LNCaP clone FGC (cell line): ENCODE measurements at places on chromosomes 12 and 14.

DNA sequence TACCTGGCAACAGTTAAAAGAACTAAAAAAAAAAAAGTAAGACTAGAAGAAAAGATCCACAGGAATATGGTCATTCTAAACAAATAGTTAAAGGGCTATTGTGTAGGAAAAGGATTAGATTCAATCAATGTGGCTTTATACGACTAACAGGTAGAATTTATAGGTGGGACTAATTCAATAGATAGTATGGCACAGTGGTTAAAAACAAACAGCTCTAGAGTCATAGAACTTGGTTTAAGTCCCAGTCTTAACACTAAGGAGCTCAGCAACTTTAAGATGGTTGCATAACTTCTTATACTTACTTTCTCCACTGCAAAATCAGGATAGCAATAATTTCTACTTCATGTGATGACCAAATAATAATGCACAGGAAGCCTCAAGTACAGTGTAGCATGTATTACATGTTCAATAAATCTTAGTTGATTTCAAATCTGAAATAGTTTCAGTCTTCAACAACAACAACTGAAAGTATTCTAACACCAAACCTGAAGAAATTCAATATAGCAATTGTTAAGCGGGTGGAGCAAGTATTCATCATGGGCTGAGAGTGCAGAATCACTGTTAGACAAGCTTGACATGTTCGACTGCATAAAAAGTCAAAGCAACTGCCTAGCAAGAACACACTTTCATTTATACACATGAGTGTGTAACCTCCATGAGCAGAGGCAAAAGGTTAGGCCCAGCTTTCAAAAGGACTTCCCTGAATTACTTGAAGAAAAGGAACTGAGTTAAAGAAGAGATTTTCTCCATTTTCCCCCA, 50.4 kb downstream of the ITPR2 start:
- DNase-seq = no peak

DNA sequence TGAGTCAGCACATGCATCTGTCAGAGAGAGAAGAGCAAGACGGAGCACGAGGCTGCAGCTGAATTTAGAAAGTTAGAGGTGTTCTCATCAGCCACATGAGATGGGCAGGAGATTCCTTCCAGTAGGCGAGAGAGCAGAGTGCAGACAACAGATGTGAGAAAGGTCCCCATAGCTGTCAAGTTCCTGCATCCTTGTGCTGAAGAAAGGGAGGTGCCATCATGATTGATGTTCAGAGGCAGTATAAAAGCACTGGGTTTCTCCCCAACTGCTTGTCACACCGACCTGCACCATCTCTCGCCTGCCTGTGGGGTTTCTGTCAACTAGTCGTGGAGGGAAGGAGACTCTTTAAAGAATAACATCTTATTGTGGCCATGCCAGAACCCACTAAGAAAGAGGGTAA, at the start of gene MYBPC1:
Gene MYBPC1, plus strand, starts transcription at position 272 of the 400 bp plus-strand sequence. Its CDS starts 100 bp downstream, at position 372.
- no peak for DNase-seq

DNA sequence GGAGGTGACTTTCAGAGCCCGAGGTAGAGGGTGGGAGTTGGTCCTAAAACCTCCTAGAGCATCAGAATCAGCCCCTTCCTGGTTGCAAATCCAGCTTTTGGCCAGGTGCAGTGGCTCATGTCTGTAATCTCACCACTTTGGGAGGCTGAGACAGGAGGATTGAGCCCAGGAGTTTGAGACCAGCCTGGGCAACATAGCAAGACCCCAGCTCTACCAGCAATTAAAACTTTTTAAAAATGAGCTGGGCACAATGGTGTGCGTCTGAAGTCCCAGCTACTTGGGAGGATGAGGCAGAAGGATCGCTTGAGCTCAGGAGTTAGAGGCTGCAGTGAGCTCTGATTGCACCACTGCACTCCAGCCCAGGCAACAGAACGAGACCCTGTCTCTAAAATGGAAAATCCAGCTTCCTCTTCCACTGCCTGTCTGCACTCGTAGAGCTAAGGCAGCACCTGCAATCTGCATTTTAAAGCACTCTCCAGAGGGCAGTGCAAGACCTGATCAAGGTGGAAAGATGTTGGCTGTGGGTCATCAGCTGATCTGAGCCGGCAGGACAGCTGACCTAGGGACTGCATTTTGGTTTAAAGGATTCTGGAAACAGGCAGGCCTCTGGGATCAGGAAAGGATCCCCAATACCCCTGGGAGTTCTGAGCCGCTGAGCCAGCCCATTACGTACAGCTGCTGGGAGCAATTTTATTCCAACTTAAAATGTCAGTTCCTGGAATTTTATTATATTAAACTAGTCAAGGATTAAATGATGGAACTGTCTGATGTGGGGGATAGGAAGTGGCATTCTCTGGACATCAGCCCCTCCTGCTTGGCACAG, 1.8 kb upstream of the TESC start:
- no peak for DNase-seq

GRCh38 chr14:66708267-66708666, 200.3 kb downstream of the GPHN start:
- DNase-seq = no peak

DNA sequence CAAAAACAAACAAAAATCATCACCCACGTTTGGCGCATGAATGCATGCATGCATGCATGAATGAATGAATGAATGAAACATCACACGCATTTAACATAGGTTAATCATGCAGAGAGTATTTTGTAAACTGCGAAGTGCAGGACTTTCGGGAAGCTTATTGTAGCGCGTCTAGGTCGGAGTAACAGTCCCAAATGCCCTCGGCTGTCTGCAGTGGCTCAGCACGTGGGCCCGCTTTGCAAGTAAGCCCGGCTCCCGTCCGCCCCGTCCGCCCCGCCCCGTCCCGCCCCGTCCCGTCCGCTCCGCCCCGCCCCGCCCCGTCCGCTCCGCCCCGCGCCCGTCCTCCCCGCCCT, 263 bp upstream of the IFT81 start:
- no peak for DNase-seq

- no peak for DNase-seq
These were observed 292.3 kb downstream of the FUT8 start for GRCh38 chr14:65704850-65705249.

DNA sequence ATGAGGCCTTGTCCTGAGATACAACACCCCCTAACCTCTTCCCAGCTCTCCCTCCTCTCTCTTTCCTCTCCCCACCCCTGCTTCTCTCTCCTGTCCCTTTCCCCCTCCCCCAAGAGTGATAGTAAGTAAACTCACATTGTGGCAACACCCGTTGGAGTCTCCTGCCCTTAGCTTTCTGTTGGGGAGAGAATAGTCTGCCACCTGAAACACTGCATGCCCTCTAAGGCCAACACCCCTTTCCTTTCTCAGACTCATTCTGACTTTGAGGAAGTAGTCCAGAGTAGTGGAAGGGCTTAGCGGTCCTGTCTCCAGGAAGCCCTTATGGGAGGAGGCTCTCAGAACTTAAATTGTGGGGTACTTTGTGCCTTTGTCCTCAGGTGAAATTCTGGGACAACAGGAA, 95.2 kb downstream of the PRKCH start:
- DNase-seq = no peak

DNA sequence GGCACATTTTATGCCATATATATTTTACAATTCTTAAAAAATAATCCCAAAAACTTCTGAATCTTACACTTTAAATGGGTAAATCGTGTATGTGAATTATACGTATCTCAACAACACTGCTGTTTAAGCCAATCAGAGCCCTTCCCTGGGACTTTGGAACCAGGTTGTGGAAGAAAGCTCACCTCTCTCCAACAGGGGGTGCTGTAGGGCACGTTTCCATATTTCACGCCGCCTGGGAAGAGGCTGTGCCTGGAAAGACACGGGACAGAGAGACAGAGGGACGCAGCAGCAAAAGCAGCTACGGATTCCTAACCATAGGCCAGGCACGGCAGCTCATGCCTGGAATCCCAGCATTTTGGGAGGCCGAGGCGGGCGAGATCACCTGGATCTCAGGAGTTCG, 29.4 kb upstream of the FBRSL1 start:
- DNase-seq = no peak

DNA sequence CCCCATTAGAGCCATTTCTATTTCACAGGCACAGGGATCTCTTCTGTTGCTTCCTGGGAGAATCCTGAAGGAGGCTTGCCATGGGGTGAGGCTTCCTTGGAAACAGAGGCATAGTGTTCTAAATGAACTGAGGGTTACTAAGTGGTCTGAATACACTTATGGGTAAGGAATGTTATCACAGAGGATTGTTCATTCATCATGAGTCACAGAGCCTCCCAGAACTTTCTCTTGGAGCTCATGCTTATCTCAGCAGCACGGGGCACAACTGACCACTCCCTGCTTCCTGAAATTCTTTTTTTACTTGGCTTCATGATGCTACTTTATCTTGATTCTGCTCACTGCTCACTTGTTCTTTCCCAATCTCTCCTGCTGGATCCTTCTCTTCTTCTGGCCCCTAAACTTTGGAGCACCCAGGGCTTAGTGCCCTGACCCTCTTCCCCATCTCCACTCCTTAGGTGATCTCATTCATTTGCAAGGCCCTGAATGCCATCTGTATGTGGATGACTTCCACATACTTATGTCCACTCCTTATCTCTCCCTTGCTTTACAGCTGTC, 57.9 kb downstream of the ANO6 start:
- no peak for DNase-seq
